ENCODE measurements at places on chromosomes 11 and 22. TPM values are rescaled to one million over a fixed set of nuclear protein-coding genes. Genes with fewer than 3 reads are reported as not detected.

AGBL2 gene
- total RNA-seq: 0.38 TPM

PTPRCAP gene
- total RNA-seq: 0.51 TPM

ALKBH3 gene
- 29.1 TPM for total RNA-seq

APOL5 gene
- not detected for total RNA-seq

TMEM9B gene
- 30.6 TPM for total RNA-seq

MRGPRF gene
- total RNA-seq: 0.13 TPM

OR8D1 gene
- not detected for total RNA-seq

TMPRSS13 gene
- total RNA-seq: not detected

FOLR1 gene
- total RNA-seq: not detected

PGA5 gene
- total RNA-seq: not detected

EPS8L2 gene
- 3.0 TPM for total RNA-seq

MCAT gene
- 6.8 TPM for total RNA-seq

Data from dermis microvascular lymphatic vessel endothelial cell (primary cell).